ENCODE measurements at places on chromosomes 1 and 21. TPM values are rescaled to one million over a fixed set of nuclear protein-coding genes. Genes with fewer than 3 reads are reported as not detected.
A peak's percentile ranks its signal among the peaks of the same experiment; 100 is the strongest.

- no peaks in the 10 kb centered on the region for H3K27me3 ChIP-seq
- H3K27ac ChIP-seq = no peak overlapping the region
- H3K4me3 ChIP-seq = no peak overlapping the region
- H3K36me3 ChIP-seq = no peaks in the 10 kb centered on the region
Observed at GRCh38 chr1:238753252-238753651, 633.1 kb upstream of the CHRM3 start.

DNA sequence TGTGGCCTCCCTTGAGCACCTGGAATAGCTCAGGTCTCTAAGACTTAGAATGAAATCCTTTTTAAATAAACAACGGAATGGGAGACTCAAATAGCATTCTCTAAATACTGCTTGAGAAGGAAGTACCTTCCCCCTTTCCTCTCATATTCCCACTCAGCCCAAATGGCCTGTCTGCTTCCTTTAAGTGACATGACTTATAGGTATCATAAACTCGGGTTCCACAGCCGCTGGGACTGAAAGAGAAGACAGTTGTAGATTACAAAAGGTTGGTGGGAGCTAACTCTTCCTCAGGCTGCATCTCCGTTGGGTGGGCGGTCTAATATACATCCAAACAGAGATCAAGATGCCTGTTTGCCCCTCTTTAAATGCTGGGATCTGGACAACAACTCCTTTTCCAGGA lies 1.2 kb upstream of the HMCN1 start:
- H3K4me3 ChIP-seq = no peak overlapping the region
- no peak overlapping the region for H3K27ac ChIP-seq
- no peaks in the 10 kb centered on the region for H3K27me3 ChIP-seq
- H3K4me1 ChIP-seq = no peaks in the 10 kb centered on the region
- no peaks in the 10 kb centered on the region for H3K36me3 ChIP-seq

GRCh38 chr1:6108937-6109614 lies 63.4 kb downstream of the KCNAB2 start:
- no peaks in the 10 kb centered on the region for H3K4me1 ChIP-seq
- no peak overlapping the region for H3K27ac ChIP-seq
- H3K4me3 ChIP-seq = no peak overlapping the region
- no peaks in the 10 kb centered on the region for H3K36me3 ChIP-seq
- H3K27me3 ChIP-seq = peaks cover 27% of the 10 kb centered on the region

- DNase-seq = no peak
- H3K4me3 ChIP-seq = no peak overlapping the region
- no peaks in the 10 kb centered on the region for H3K36me3 ChIP-seq
- H3K27me3 ChIP-seq = no peaks in the 10 kb centered on the region
- H3K4me1 ChIP-seq = no peaks in the 10 kb centered on the region
Observed at GRCh38 chr1:151809985-151810556, 4.9 kb upstream of the LINGO4 start.

GRCh38 chr1:207342332-207342731 lies 20.9 kb downstream of the CD55 start:
- peaks cover 4% of the 10 kb centered on the region for H3K36me3 ChIP-seq
- no peaks in the 10 kb centered on the region for H3K4me1 ChIP-seq
- no peaks in the 10 kb centered on the region for H3K27me3 ChIP-seq
- no peak for DNase-seq
- no peak overlapping the region for H3K4me3 ChIP-seq
- H3K27ac ChIP-seq = no peak overlapping the region

DNA sequence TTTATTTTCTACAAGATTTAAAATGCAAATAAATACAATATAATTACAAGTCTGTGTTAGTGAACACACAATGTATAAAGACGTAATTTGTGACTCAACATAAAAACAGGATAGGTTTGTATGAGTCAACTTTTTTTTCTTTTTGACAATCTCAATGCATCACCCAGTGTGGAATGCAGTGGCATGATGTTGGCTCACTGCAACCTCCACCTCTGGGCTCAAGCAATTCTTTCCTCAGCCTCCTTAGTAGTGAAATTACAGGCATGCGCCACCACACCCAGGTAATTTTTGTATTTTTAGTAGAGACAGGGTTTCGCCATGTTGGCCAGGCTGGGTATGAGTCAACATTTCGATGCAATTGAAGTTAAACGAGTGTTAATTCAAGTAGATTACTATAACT lies 5.9 kb upstream of the SPRR2E start:
- no peaks in the 10 kb centered on the region for H3K36me3 ChIP-seq
- no peaks in the 10 kb centered on the region for H3K4me1 ChIP-seq

DNA sequence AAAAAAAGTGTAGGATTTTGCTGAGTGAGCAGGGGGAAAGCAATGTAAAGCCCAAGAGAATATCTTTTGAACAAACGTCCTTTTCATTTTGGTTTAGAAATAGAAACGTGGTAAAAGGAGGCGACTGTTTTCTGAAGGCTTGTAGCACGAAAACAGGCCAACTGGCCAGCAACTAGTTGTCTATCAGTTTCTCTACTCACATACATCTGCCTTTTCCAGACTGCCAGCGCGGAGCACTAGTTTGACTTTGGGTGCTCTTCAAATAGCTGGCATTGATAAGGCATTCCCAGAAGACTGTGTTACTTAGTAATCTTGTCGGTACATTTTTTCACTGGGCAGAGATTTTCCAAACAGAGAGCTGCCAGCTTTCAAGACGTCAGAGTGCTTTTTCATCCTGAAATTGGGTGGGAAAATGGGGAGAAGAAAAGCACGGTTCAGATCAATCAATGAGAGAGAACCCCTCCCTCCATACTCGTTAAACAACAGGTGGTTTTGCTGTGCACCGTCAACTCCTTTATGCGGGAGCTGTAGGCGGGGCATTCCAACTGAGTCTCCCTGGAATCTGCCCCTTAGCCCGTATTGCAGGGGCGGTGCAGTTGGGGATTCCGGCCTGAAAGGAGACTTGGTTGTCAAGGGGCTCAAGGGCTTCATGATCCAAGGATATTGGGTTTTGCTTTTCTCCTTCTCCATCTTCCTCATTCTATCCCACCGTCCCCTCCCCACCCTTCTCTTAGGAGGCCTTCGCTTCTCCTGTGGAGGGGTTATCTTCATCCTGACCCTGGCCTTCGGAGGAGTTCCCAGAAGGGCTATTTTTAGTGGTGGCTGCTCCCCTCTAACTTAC lies 884 bp upstream of the LRRC8C start:
- peak overlapping the region; percentile 90 for H3K27ac ChIP-seq
- no peak for DNase-seq
- no peaks in the 10 kb centered on the region for H3K27me3 ChIP-seq
- H3K4me1 ChIP-seq = no peaks in the 10 kb centered on the region
- peak overlapping the region; percentile 94 for H3K4me3 ChIP-seq

The IFNLR1 gene
- total RNA-seq = under 0.01 TPM

The ZBTB8A gene
- 9.6 TPM for total RNA-seq

The PLEKHO1 gene
- total RNA-seq = 27.5 TPM

The TSTD1 gene
- 217 TPM for total RNA-seq

The F5 gene
- total RNA-seq = 7.4 TPM

The ZSCAN20 gene
- total RNA-seq = 7.9 TPM

Data from breast epithelium (tissue), 4 donors.